ENCODE measurements at places on chromosomes 5 and 9.

DNA sequence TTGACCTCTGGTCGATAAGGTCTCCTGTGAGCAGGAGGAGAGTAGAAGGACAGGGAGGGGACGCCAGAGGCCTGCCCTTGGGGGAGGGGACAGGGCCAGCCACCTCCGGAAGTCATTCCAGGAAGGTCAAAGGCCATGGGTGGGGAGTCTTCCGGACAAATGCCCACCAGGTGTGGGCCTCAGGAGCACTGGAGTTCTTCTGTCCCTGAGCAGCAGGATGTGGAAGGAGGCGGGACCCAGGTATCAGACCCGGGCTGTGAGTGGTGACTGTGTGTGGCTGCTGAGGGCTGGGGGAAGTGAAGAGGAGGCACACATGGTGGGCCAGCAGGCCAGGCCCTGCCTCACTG lies 13.9 kb downstream of the FGF18 start:
- no peak for DNase-seq

DNA sequence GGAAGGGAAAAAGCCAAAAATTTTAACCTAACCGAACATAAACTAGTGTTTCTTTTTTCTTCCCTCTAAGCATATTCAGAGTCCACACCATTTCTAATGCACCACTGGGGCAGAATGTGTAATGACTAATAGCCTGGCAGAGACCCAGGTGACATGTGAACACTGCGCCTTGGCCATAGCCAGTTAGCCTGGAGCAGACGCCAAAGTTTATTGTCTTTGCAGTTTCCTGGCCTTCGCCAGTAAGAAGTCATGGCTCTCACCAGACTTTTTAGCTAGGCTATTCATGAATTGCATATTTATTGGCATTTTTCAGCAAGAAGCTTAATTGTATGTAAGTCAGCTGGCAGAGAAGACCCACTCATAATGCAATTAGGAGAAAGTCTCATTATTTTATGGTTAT lies 182.8 kb upstream of the SLC27A6 start:
- no peak for DNase-seq

- DNase-seq, result no peak
Observed at GRCh38 chr5:106205916-106206571, 1464.7 kb downstream of the EFNA5 start.

DNA sequence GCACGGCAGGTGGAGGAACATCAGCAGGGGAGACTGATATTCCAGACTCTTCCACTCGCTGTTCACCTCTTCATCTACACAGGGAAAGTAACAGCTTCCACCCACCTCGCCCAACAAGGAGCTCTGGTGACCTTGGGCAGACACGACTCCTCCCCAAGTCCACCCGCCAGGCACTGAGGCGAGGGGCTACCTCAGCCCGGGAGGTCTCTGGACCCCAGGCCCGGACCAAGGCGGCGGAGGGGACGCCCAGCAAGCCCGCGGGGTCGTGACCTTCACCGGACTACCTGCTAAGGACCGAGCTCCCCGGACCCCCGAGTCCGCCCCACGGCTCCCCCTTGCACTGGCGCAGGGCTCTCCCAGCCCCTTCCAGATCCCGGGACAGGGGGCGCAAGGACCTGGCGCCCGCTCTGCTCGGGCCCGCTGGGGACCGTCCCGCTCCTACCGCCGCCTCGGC lies 70.2 kb upstream of the LPCAT1 start:
- no peak for DNase-seq

DNA sequence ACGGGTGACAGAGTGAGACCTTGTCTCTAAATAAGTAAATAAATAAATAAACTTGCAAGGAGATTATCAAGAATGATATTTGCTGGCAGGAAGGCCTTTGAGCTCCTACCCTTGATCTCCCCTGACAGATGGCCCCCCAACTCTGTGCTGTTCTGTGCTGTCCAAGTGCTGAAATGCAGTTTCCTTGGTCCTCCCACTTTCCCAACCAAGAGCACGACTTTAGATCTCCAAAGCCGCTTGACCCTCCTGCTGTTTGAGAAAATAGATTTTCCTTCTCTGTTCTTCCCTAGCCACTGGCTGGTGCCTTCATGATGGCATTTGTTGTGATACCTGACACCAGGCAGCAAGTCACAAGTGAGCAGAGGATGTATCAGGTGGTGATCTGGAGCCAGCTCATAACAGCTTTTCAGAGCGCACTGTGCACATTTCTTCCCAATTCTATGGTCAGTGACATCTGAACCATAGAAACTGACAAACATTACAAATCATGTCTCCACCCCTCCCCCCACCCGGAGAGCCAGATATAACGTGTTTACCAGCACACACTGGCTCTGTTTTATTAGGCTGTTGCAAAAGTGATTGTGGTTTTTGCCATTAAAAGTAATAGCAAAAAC lies 80.0 kb upstream of the PUM3 start:
- no peak for DNase-seq

DNA sequence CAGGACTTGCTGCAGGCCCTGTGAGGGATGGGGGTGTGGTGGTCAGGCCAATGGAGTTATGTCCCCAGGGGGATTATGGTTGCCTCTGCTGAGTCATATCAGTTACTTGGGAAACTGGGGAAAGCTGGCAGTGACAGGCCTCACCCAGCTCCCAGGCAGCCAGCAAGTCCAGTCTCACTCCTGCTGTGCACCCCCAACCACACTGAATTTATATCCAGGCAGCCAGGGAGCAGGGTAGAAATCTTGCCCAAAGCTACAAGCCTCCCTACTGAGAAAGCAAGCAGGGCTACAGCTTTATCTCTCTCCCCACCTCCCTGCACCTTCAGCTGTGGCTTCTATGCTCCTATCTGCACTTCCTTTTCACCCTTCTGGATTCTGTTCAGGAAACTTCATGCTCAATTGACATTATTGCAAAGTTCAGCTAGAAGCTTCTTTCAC lies 2076.0 kb upstream of the CDH9 start:
- no peak for DNase-seq

- DNase-seq, result no peak
Observed at GRCh38 chr9:124088476-124088837, 76.9 kb downstream of the LHX2 start.

- DNase-seq, result peak; percentile 86
Observed at GRCh38 chr5:177455036-177455660, 8.5 kb downstream of the PRR7 start.

- no peak for DNase-seq
Observed at GRCh38 chr9:117293206-117294114, 121.4 kb downstream of the ASTN2 start.

DNA sequence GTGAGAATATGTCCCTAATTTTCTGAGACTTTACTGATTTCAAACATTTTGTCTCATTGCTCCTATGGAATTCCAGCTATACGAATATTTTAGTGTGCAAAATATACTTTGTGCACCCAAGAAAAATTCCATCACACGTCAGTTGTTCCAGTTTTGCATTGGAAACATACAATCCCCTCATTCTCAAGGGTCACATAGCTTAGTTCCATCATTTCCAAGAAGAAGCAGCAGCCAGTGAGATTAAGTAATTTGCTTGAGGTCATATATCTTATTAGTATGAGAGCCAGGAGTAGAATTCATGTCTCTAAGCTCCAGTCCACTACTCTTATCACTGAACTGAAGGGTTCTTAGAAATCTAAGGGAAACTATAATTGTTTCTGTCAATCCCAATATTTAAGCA lies 746.7 kb upstream of the C9orf72 start:
- no peak for DNase-seq

- DNase-seq, result no peak
Observed at GRCh38 chr5:316210-317085, 5.1 kb upstream of the AHRR start.

DNA sequence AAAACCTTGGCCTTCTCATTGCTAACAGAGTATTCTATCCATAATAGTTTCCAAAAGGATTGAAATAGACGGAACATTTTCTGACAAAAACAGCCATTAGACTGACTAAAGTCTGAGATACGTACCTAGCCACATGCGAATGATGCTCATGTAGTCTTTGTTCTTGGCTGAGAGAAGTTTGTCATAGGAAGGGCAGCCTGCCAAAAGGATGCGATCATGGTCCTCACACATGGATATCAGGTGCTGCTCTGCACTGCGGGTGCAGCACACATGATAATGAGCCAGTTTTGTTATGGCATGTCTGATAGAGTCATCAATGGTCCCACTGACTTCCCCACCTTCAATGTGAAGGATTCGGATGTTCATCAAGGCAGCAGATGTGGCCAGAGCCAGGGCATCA lies 12.3 kb downstream of the GNE start:
- no peak for DNase-seq

DNA sequence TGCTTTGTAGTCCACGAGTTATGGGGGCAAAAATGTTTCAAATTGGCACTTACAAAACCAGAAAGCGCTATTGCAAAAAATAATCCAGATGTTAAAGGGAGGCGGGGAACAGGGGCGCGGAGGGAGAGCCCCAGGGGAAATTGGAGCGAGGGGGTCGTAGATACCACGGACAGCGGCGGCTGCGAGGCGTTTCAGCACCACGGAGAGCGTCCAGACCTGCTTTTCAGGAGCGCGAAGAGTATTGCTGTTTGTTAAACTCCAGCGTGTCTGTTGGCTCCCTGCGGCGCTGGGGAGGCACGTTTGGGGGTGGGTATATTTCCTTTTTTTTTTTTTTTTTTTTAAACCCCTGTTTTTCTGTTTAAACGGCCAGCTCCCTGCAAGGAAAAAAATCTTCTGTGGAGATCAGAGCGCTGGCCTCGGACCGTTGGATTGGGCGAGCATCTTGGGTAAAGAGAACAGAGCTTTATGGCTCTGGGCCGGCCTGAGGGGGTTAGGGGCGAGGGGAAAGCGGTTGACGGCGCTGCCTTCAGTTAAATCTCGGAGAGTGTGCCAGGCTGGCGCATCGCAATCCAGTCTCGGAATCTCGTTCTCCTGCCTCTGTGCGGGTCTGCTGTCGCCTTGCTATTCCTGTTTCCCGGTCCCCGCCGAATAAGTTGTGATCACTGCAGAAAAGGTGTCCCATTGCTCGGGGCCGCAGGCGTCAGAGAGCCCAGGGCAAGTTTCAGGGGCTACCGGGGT lies at the start of gene GLRA1:
GLRA1 (minus strand) TSS at position 288 of the 738 bp plus-strand sequence. CDS start 302 bp downstream, outside the sequence.
- DNase-seq, result no peak

- no peak for DNase-seq
Observed at GRCh38 chr9:75422944-75423522, 334.7 kb downstream of the OSTF1 start.

DNA sequence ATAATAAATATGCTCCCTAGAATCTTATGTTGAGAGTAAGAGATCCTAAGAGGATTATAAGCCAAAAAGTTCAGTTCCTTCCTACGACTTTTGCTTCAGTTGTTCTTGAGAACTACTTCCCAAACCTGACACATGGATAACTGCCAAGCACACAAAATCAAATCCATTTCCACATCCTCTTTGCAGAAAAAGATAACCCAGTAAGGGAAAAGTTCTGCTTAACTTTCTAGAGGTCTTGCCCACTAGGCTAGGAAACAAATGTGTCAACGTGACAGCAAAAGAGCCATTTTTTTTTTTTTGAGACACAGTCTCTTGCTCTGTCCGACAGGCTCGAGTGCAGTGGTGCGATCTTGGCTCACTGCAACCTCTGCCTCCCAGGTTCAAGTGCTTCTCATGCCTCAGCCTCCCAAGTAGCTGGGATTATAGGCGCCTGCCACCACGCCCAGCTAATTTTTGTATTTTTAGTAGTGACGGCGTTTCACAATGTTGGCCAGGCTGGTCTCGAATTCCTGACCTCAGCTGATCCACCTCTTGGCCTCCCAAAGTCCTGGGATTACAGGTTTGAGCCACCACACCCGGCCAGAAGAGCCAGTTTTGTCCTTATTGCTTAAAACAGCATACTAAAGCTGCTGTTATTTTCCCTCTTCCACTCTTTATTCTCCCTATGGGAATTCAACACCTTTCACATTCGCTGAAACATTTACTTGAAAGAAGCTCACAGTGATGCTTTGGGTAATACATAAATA lies 24.2 kb downstream of the CSNK1A1 start:
- DNase-seq, result no peak

- no peak for DNase-seq
Observed at GRCh38 chr9:74521009-74521408, 23.9 kb downstream of the RORB start.

DNA sequence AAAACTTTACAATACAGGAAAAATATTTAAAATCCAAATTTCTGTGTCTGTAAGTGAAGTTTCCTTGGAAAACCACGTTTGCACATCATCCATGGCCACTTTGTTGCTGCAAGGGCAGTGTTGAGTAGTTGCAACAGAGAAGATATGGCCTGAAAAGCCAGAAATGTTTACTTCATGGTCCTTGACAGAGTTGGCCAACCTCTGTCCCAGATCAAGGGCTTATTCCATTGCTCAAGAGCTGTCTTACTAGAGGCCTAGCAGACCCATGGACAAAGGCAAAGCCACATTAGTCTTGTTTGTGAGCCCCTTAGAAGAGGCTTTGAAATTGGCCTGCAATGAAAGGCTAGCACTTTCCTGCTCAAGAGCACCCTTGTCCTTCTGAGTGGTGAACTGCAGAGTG lies 119.4 kb downstream of the GAS1 start:
- DNase-seq, result no peak

GRCh38 chr5:178895615-178896571 lies at the start of gene ZFP2:
Gene ZFP2 (plus strand): TSS chr5:178895913. CDS start chr5:178931314, 35,401 bp downstream.
- no peak for DNase-seq

DNA sequence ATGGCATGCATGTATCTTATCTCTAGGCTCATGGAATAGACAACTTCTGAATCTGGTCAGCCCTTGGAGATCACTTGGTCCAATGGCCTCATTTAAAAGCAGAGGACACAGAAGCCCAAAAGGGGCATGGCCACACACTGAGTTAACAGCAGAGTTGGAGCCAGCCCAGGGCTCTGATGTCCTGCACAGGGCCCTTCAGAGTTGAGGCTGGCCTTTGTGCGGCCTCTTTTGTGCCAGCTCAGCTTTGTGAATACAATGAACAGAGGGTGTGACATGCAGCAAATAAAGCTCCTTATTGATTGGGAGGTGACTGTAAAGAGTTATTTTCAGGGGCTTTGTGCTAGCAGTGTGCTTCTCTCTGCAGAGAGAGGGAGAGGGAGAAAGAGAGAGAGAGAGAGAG lies 150.1 kb upstream of the STK32A start:
- DNase-seq, result no peak

DNA sequence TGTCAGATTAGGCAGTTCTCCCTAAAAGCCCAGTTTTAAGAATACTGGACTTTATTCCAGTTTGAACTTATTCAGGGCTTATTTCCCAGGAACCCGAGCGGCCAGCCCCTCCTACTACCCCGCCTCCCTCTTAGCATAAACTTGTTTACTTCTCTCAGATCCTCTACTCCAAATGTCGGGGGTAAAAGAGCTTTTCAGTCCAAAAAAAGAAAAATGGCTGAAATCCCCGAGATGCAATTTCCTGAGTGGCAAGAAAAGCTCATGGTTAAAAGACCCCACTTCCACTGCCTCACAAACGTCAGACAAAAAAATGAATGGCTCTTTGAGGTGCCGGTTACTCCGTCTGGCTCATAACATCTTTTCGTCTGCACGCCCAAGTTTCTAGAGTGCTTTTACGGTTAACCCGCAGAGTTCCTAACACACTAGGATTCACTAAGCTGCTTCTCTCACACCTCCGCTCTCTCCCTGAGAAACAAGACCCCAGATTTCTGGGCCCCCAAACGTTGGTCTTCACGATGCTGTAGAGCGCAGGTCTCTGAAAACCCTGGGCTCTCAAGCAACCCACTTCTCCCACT lies 402 bp downstream of the BRD8 start:
- no peak for DNase-seq

DNA sequence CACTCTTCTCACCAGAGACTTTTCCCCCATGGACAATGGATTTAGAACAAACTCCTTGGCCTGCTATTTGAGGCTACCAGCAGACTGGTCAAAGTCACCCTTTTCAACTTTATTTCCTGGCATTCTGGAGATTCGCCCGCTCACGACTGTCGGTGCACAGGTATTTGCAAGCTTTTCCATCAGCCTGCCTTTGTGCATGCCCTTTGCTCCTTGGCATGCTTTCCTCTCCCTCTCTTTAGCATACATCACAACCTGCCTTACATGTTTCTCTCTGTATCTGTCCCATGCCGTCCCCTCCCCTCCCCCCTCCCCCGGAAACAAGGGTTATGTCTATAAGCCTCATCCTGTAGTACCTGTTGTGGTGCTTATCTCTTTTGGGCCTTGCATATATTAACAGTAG lies 257.1 kb downstream of the AOPEP start:
- DNase-seq, result no peak

All from activated naive CD8-positive, alpha-beta T cell treated with anti-CD3 and anti-CD28 coated beads, Interleukin-2, amount 50 U/mL, for 16 hours (primary cell).